Esophagus muscularis mucosa (tissue), 4 donors: ENCODE measurements at places on chromosomes 3 and 15. TPM values are rescaled to one million over a fixed set of nuclear protein-coding genes. Genes with fewer than 3 reads are reported as not detected.

DNA sequence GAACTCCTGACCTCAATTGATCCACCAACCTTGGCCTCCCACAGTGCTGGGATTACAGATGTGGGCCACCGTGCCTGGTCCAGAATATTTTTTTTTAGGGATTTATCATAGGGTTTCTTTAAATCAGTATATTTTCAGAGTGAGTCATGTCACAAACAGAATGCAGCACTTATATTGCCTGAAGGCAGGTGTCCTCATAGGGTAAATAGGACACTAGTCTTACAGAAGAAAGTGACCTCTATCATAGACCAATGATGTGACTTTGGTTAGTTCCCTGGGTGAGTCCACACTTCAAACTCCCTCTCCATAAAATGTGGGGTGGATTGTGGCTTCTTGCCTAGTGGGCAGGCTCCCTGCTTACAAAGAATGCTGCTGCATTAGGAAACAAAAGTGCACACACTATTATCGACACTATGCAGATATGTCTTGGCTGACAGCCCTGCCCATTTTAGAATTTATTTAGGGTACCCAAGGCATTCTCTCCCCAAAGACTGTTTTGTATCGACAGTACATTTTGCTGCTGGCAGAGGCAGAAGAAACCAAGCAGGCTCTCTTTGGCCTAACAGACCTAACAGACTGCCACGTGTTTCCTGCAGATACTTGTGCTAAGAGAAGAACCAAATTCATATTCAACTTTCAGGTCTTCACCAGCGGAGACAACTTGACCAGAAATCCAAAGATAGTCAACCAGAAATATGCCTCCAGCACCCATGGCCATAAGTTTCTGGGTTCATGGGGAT lies 125.0 kb downstream of the MOBP start:
- H3K27ac ChIP-seq: no peak overlapping the region
- no peaks in the 10 kb centered on the region for H3K4me1 ChIP-seq
- no peak overlapping the region for H3K4me3 ChIP-seq

DNA sequence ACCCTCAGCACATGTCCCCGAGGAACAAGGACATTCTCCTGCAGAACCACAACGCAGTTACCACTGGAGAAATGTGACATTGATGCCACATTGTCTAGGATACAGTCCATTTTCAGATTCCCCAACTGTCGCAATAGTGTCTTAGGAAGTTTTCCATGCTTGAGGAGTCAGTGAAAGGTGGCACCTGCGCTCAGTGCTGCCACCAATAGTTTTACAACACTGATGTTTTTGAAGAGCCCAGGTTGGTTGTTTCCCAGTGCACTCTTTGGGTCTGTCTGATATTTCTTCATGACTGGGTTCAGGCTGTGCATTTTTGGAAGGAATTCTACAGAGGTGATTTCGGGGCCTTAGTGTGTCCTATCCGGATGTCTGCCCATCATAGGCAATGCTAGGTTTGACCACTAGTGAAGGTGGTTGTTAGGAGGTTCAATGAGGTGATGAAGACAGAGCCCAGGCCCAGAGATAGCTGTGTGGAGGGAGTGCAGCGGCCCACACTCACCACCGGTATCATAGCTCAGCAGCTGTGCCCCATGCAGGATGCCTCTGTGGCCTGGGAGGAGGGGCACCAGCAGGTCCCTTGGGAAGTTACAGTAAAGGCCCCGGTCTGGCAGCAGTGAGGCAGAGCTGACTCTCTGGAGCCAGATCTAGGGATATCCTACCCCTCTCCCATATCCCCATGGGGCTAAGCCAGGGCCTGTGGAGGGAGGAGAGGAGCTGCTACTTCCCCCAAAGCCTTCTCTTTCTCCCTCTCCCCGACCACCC lies 96.6 kb downstream of the DNAJB8 start:
- H3K36me3 ChIP-seq: no peaks in the 10 kb centered on the region
- H3K27me3 ChIP-seq: no peaks in the 10 kb centered on the region
- peaks cover 20% of the 10 kb centered on the region for H3K4me1 ChIP-seq
- no peak for DNase-seq
- H3K27ac ChIP-seq: no peak overlapping the region

DNA sequence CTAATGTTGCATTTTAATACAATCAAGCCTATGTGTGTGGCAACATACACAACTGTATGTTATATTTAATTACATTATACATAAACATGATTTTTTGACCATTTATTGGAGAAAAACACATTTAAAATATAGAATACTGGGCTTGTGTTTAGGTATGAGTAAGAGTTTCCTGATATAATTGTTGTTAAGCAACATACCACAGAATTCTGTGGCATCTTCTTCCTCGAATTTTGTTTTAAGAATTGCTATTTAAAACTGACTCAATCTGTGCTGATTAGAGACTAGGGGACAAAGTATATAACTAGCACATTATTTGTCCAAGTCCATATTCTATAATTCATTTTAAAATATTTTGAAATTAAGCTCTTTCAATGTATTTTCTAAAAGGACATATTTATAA lies 376.8 kb upstream of the THBS1 start:
- no peaks in the 10 kb centered on the region for H3K4me1 ChIP-seq
- H3K27me3 ChIP-seq: no peaks in the 10 kb centered on the region
- H3K27ac ChIP-seq: no peak overlapping the region
- H3K4me3 ChIP-seq: no peak overlapping the region

DNA sequence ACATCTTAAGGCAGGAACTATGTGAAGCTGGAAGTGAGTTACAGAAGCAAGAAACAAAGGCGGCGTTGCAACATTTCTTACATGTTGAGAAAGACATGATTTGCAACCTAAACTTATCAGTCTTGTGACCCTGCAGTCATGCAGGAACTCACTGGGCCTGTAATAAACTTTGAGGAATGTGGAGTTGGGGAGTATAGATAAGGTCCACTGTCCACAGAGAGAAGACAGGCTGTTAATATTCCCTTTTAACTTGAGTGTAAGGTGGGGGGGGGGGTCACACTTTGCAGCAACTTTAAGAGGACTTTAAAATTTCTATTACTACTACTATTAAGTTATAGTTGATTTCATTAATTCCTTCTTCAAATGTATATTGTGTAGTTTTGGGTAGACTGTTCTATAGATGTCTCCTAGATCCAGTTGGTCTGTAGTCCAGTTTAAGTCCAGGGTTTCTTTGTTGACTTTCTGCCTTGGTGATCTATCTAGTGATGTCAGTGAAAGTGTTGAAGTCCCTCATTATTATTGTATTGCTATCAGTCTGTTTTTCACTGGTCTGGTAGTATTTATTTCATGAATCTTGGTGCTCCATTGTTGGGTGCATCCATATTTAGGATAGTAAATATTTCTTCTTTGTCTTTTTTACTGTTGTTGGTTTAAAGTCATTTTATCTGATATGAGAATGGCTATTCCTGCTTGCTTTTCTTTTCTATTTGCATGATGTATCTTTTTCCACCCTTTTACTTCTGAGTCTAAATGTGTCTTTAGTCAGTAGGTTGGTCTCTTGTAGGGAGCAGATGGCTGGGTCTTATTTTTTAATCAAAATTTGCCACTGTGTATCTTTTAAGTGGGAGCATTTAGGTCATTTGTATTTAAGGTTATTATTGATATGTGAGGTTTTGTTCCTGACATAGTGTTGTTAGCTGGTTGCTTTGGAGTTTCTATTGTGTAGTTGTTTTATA lies 15.6 kb upstream of the FAM98B start:
- H3K27ac ChIP-seq: no peak overlapping the region
- H3K36me3 ChIP-seq: no peaks in the 10 kb centered on the region
- no peak overlapping the region for H3K4me3 ChIP-seq
- no peaks in the 10 kb centered on the region for H3K27me3 ChIP-seq
- H3K4me1 ChIP-seq: peaks cover 6% of the 10 kb centered on the region
- DNase-seq: no peak

The CLDN18 gene
- total RNA-seq: 0.40 TPM

The GPR15 gene
- not detected for total RNA-seq

The GOLGA8M gene
- total RNA-seq: 0.71 TPM

The SYNPR gene
- not detected for total RNA-seq

The IL17RD gene
- 6.1 TPM for total RNA-seq

The ANAPC13 gene
- 32.5 TPM for total RNA-seq
